ENCODE measurements at places on chromosomes 13 and 19.

GRCh38 chr13:51101636-51102235 lies 9.3 kb downstream of the C13orf42 start:
- DNase-seq: no peak

GRCh38 chr19:14350302-14350701 lies 30.9 kb upstream of the ADGRE5 start:
- DNase-seq: no peak

- DNase-seq: no peak
These were observed 41.6 kb upstream of the HNRNPA1L2 start for GRCh38 chr13:52600666-52601065.

DNA sequence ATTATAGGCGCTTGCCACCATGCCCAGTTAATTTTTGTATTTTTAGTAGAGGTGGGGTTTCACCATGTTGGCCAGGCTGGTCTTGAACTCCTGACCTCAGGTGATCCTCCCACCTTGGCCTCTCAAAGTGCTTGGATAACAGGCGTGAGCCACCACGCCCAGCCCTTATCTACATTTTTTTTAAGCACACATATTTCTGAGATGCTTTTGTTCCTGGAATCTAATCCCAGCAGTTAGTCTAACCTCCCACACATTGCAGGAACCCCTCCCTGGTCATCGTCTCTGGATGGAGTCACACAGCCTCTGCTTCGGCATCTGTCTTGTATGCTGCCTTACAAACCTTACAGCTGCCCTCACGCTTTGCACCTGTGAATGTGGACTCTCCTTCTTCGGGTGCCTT lies 15.1 kb upstream of the KATNAL1 start:
- DNase-seq: no peak

DNA sequence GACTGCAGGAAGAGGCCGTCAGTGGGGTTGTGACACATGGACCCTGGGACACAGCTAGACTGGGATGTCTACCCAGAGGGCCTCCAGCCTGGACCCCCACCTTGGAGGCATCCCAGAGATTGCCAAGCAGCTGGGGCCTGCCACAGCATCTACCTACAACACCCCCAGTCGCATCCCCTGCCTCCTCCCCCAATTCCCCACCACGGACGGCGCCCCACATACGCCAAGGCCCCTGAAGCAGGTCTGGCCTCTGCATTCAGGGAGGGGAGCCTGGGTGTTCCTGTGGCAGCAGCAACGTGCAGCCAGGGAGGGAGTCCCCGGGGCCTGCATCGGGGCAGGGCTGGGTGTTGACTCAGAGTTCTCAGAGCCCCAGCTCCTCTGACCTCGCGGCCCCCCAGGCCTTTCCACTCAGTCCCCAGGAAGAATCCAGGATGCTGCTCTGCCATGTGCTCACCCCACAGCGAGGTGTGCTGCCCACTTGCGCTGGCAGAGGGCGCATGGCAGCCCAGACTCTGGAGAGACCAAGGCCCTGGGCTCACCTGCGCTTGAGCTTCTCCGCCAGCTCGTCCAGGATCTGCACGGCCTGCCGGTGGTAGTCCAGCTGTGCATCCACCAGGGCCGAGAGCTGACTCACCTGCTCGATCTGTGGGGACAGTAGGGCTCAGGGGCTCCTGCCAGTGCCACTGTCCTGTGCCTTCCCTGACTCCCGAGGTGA lies 19.6 kb downstream of the MPND start:
- DNase-seq: no peak

- no peak for DNase-seq
These were observed 4.9 kb downstream of the ZSCAN1 start for GRCh38 chr19:58038688-58039204.

DNA sequence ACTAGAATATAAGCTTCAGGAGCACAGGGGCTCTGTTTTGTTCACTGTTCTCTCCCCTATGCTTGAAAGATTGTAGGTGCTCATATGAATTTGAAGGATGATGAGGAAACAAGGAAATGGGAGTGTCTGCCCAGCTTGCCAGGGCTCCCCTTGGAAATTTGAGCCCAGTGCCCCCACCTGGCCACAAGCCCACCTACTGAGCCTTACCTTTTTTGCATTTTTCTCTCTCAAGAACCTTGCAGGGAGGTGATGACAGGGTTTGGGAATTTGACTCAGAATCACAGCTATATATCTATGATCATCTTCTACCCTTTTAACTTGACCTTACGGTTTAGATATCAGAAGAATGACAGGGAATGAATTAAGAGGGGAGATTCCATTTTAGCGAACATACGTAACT lies 33.8 kb downstream of the SERP2 start:
- DNase-seq: no peak

DNA sequence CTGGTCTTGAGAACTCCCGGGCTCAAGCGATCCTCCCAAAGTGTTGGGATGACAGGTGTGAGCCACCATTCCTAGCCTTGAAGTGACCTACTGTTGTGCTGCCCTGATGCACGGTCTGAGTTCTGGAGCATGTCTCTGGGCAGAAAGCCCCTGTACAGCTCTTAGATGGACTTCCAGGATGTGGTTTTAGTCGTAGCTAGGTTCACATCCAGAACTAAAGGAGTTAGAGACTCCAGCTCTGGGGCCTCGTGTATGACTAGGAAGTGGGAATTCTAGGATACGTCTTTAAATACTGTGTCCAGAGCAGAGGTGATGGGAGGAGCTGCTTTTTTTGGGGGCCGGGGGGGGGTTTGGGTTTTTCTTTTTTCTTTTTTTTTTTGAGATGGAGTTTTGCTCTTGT lies 12.2 kb downstream of the UPF1 start:
- DNase-seq: no peak

DNA sequence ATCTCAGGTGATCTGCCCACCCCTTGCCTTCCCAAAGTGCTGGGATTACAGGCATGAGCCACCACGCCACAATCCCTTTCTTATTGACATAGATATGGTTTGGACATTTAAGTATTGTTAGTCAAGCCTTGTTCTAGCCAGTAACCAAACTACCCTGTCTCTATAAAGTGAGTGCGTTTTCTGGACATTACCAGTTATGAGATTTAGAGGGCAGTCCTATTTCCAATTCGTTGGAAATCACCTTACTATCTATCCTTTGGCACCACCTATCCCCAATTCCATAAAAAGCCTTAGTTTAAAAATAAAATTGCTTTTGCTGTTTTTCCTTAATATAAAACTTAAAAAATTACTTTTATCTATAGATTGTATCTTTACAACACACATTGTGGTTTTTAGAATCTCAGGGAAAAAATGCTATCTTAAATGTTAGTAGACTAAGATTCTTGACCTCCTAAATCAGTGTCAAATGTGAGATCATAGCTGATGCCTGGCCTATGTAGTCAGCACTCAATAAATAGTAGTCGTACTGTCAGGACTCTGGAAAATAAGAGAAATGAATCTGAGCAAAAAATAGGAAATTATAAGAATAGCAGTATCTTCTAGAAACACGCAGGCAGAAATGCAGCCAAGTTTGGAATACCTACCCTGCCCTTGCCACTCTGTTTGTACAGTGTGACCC lies 57.0 kb downstream of the NUFIP1 start:
- no peak for DNase-seq

- no peak for DNase-seq
These were observed 52.7 kb downstream of the PIBF1 start for GRCh38 chr13:72834601-72835000.

- DNase-seq: no peak
These were observed 45.3 kb upstream of the VSTM2B start for GRCh38 chr19:29480507-29480906.

- no peak for DNase-seq
These were observed 19.0 kb downstream of the GNG7 start for GRCh38 chr19:2683430-2684003.

DNA sequence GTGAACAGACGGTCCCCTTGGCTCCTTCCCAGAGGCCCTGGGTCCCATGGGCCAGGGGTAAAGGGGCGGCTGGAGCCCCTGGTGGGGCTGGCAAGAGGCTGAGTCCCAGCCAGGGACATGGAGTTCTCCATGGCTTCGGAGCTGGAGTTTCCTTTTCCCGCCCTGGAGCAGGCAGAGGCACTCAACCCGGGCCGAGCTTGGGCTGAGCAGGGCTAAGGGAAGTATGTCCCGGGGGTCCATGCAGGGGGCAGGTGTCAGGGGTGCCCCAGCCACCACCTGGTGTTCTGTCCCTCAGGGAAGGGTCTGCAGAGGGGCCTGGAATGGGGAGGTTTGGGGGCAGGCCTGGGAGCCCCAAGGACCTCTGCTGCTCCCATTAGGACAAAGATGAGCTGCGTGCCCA lies 54.0 kb upstream of the TPM4 start:
- no peak for DNase-seq

DNA sequence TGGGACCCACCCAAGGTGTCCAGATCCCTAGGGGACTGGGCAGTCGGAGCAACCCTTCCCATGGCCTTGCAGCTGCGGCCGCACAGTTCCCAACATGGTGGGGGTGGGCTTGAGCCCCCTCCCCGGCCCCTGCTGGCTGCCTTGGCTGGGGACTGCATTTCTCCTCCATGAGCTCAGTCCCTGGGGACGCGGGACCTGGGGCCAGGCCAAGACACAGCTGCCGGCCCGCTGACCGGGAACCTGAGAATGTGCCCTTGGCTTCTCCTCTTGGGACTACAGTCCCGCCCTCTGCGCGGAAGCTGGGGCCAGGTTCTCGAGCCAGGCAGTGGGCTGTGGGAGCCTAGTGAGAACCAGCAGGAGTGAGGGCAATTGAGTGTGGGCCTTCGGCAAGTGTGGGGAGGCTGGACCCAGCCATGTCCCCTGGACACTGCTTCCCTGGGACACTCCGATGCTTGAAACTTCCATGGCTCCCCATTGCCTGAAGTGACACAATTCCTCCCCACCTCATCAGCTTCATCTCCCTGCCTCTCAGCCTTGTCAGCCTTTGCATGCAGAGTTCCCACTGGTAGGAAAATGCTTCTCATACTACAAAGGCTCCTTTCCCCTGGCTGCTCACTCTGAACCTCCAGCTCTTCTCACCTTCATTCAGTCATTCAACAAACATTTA lies 13.1 kb upstream of the NOTCH3 start:
- peak; percentile 88 for DNase-seq

GRCh38 chr13:77470986-77471385 lies 64.5 kb upstream of the SCEL start:
- DNase-seq: no peak

GRCh38 chr19:46614114-46614722 lies 10.7 kb downstream of the PTGIR start:
- DNase-seq: peak; percentile 86

DNA sequence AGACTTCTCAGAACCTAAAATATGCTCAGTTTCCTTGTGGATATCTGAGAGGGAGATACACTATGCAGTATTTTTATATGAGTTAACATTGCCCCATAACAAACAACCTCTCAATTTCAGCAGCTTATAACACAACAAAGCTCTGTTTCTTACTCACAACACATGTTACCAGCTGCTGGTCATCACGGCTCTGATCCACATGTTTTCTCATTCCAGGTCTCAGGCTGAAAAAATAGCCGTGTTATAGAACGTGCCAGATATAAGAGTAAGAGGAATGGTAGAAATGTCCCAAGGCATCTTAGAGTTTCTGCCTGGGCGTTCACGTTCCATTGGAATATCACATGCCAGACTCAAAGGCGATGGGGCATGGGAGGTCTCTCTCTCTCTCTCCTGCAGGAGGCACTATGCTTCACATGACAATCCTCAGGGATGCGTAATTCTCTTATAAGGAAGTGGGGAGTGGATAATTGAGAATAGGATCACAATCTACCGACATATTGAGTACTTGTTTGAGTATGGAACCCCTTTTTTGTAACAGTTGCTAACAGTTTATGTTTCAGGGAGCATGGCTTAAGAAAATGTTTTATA lies 246.6 kb downstream of the NHLRC3 start:
- DNase-seq: no peak

DNA sequence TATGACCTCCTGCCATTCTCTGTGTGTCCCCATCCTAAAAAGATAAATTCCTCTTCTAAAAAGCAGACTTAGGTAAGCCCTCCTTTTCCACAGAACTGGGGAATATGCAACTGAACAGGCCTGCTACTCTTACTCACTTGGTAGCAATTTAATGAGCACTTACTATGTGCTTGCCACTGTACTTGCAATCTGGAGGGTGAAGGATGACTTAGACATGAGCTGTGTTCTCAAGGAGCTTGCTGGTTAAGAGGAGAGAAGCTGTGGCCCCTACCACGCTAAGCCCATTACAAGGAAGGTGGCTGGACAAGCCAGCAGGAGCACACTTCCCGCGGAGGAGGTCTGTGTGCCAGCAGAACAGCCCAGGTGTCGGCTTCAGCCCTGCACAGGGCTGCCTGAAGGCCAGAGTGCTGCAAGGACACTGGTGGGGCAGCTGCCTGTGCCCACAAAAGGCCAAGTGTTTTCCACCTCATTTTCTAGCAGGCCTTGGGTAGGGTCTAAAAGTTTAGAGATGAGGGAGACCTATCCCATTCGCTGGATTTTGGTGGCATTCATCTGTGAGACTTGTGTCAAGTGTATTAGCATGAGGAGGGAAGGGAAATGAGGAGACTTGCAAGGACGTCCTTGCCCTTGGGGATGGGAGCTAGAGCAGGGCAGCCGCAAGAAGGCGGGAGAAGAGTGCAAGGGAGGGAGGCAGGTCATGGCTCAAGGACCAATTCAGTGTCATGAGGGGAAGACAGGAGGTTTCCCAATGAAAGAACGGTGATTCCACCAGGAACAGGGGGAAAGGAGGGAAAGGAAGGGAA lies 52.0 kb downstream of the COL4A1 start:
- DNase-seq: no peak

DNA sequence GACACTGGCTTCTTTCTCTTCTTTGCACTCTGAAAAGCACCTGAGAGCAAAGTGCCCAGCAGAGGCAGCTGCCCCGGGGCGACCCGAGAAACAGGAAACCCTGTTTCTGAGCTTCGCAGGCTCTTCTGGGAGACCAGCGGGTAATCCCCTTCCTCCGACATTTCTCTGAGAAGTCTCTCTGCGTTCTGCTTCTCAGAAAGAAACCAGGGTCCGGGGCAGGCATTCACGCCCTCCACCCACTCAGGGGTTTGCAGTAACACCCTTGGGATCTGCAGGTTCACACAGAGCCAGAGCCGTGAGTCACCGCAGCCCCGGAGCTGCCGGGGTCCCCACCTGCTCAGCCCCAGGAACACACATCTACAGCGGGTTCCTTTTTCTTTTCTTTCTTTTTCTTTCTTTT lies 86.0 kb downstream of the GADD45B start:
- DNase-seq: no peak

DNA sequence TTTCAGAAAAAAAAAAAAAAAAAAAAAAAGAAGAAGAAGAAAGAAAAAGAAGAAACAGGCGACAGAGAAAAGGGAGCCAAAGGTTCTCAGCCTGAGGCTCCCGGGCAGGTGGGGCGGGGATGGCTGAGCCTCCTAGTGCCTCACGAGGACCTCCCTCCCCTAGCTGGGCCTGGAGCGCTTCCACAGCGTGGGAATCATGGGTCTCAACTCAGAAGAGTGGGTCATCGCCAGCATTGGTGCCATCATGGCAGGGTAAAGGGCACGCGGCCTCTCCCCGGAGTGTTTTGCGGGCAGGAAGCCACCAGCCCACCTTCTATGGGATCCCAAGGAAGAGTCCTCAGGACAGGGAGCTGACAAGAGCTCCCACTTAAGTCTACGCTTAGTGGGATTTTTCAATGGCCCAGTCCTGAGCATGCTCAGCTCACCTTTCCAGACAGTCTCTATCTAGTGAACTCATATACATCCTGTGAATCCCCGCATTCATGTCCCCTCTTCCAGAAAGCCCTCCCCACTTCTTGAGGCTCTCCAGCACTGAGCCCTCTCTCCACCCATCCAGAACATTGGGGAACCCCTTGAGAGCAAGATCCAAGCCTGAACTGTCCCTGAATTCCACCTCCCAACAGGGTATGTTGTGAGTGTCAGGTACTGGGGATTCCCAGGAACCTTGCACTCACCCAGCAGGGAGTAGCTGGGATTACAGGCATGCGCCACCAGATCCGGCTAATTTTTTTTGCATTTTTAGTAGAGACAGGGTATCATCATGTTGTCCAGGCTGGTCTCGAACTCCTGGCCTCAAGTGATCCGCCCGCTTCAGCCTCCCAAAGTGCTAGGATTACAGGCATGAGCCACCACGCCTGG lies 69.6 kb downstream of the ACSBG2 start:
- no peak for DNase-seq
